NCI-H524 treated with DMSO at 0.1 percent for 48 hours (cell line): ENCODE measurements at places on chromosomes 1 and 21.

DNA sequence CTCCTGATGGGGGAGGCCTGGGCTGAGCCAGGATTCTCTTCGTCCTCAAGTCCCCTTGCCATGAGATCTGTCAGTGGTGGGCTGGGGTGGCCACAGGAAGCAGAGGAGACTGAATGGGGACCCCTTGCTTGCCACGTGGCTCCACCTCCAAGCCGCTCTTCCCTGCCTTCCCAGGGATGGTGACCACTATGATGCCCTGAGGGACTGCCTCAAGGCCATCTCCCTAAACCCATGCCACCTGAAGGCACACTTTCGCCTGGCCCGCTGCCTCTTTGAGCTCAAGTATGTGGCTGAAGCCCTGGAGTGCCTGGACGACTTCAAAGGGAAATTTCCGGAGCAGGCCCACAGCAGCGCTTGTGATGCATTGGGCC is 20.9 kb upstream of the TMEM222 start:
- no peak for DNase-seq

GRCh38 chr1:55542901-55543504 is 327.8 kb upstream of the USP24 start:
- no peak for DNase-seq

GRCh38 chr1:9218917-9219316 is 15.7 kb upstream of the H6PD start:
- DNase-seq, result no peak

- DNase-seq, result no peak
These were observed 140.8 kb upstream of the FGGY start for GRCh38 chr1:59156051-59156450.

DNA sequence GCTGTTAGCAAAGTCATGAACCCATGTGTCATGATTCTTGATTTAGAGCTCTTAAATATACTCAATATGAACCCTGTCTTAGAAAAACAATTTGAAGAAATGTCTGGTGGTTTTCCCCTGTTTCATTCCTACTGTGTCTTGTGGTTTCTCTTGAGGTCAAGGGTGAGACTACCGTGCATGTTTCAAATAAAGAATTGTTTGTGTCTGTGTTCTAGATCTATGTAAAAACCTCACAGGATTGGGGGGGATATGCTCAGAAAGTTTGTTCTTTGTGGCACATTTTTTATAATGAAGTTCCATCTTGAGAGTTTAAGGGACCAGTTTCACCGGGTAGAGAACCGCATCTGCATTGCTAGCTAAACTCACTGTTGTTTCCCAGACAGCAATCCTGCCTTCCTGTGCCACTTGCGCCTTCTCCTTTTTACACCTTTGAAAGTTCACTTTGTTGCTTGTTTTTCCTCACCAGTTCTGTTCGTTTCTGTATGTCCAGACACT is 30.9 kb upstream of the CACYBP start:
- no peak for DNase-seq

- DNase-seq, result no peak
These were observed 637.3 kb downstream of the MATN1 start for GRCh38 chr1:30085811-30086770.
